ENCODE measurements at places on chromosomes 5 and 9. TPM values are rescaled to one million over a fixed set of nuclear protein-coding genes. Genes with fewer than 3 reads are reported as not detected.

DNA sequence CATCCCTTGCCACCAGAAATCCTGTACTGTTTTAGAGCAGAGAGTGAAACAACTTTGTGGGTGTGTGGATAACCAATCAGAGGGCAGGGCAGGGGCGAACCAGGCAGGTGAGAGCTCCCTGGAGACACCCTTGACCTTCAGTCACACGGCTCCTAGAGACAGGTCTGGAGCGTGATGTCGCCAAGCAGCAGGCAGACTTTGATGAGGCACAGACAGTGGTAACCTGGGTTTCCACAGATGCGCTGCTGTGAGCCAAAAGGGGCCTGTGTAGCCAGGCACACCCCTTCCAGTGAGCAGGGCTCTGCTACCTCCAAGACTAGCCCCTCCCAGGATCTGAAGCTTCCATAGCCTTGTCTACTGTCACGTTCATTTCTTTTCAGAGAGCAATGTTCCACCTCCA is 317.8 kb upstream of the ADCY2 start:
- DNase-seq: no peak

GRCh38 chr9:86649913-86650312 is 295.7 kb upstream of the TUT7 start:
- no peak for DNase-seq

DNA sequence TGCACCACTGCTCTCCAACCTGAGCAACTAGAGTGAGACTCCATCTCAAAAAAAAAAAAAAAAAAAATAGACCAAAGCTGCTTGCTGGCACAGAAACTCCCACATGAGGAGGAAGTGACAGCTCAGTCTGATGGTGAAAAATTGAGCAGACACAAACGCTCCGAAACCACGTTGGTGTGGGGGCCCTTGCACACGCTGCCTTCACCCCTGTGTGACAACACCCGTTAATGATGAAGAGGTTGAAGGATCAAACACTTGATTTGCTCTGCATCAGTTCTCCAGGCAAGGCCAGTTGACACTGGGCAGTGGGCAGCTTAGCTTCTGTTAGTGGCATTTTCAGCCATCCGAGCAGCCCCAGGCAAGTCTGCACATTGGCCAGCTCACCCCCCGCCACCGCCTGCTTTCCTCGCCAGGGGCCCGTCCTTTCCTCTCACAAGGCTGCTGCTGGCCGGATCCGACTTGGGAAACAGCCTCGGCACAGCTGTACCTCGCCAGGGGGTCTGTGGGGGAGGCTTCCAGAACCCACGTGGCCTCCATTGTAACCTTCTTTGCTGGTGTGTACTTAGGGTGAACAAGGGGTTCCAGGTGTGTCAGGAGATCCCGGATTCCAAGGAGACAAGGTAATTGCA is 79.8 kb downstream of the COL27A1 start:
- no peak for DNase-seq

- no peak for DNase-seq
Observed at GRCh38 chr5:6372251-6373080, 5.9 kb downstream of the MED10 start.

Gene NUDT12
- 26.9 TPM for total RNA-seq

Gene PCDHB14
- 12.6 TPM for total RNA-seq

GRCh38 chr5:71013575-71013974 is 11.6 kb downstream of the NAIP start:
- no peak for DNase-seq

Measured in frontal cortex (tissue), 4 donors.